Left colon (tissue), 2 donors: ENCODE measurements at places on chromosomes 7 and 10.

DNA sequence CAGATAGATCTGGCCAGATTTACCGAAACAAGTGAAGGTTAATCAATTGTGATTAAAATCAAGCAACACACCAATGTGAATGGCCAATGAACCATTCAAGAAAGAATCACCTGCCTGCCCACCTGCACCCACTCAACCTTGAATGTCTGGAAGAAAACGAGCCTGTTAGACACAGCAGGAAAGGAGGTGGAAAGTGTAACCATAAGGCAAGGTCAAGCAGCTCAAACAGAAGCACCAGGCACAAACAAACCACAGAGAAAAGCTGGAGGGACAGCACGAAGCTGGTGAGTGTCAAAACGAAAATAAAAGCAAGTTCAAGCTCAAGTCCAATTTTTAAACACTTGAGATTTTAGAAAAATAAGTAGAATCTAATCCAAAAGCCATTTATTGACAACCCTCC, 64.9 kb downstream of the STEAP1B start:
- DNase-seq = no peak

DNA sequence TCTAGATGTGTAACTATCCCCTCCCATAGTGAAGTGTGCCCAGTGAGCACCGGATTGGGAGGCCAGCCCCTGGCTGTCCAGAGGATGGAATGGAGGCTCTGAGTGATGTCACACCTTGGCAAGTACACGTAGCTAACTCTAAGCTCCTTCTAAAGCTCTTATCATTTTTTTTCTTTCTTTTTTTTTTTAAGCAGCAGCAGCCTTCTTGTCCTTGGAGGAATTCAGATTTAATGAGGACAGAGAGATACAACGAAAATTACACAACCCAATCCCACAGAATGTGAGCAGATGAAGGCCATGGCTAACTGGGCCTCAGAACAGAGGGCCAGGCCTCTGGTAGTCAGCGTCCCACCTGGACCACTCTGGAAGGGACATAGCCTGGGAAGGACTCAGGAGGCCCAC, 11.3 kb downstream of the TNS3 start:
- DNase-seq = no peak

DNA sequence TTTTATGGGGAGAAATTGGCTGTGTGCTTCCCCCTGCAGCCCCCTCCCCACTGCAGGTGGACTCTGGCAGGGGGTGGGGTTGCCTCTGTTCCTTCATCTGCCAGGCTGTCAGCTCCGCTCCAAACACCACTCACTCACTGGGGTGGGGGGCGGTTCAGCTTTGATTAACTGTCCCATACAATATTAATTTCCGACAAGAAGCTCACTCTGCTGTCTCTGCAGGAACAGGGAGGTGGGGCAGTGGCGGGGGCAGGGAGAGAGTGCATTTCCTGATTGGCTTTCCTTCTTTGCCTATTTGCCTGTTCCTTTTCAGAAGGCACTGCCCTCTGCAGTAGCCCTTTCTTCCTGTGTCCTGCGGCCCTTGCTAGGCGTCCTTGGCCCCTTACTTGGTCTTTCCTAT, 500.8 kb downstream of the PLXNA4 start:
- DNase-seq = peak; percentile 19

- no peak for DNase-seq
These were observed 27.7 kb downstream of the BCCIP start for GRCh38 chr10:125850766-125851731.

DNA sequence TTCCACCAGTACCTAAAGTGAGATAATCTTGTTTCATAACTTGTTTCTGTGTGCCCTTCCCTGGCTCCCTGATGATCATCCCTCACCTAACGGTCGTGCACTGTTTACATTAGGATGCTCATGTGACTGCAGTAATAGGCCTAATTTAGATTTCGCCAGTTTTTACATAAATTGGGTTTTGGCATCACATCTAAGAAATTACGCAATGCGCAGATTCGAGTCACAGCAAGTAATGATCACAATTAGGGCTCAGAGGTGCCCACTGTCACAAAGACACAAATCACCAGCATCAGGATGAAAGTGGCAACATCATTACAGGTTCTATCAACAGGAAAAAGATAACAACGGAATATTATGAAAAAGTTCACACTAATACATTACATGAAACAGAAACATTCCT, 94.7 kb downstream of the LARP4B start:
- DNase-seq = no peak
